Astrocyte (in vitro differentiated cells and primary cell): ENCODE measurements at places on chromosomes 16 and 17.

GRCh38 chr16:375927-376816 lies 5.6 kb downstream of the PGAP6 start:
- no peak for DNase-seq

- no peak for DNase-seq
Measured at GRCh38 chr17:70776441-70776840, 607.1 kb downstream of the KCNJ2 start.

GRCh38 chr17:42399948-42400843 lies 12.0 kb upstream of the STAT3 start:
- DNase-seq, result no peak

- DNase-seq, result no peak
Measured at GRCh38 chr16:67053767-67054334, 24.9 kb downstream of the CBFB start.

DNA sequence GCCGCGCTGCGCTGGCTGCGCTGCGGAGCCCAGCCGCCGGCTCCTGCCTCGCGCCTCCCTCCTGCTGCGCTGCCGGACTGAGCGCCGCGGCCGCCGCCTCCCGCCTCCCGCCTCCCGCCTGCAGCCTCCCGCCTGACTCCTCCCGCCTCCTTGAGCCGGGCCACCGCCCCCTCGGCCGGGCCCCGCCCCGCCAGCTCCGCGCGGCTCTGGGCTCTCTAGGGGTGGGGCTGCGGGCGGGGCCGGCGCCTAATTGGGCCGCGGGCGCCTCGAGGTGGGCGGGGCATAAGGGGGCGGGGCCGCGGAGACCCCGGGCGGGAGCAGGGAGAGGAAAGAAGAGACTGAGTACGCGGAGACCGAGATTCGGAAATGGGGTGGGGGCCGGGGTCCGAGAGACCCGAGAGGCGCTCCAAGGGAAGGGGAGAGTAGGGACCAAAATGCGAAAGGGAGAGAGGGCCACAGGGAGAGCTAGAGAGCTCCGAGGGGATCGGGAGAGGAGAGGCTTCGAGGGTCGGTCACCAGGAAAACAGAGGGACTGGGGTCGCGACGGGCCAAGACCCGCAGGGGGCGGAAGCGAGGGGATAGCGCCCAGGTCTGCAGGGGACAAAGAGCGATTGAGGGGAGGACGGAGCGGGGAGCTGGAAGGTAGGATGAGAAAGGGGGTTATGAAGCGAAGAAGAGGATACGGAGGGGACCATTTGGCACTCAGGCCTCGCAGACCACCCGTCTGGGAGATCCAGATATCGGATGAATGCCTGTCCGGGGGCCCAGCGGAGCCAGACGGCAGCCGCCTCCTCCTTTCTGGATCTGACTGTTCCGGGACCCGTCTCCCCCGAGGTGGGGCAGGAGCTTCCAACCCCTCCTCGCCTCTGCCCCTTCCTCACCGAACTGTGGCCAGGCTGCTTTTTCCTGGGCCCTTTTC lies at the start of gene C1QL1:
C1QL1 (minus strand) TSS at position 79 of the 919 bp plus-strand sequence. CDS start 255 bp downstream, outside the sequence.
- DNase-seq, result peak; percentile 63

DNA sequence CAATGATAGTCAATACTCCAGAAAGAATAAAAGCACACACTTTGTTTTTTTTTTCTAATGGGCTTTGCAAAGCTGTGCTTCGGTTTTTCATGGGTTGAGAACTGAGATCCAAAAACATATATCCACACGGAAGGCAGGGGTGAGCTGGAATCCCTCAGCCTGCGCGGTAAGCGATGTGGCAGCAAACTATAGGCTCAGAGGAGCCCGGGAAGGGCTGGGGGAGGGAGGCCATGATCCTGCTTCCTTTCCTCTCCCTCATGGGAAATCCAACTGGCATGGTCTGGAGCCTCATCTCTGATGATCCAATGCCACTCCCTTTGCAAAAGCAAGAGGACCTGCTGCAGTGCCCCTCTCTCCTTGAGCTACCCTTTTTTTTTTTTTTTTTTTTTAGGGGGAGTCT lies 8.2 kb downstream of the RBFOX3 start:
- no peak for DNase-seq

GRCh38 chr16:4465977-4466779 lies 8.2 kb downstream of the NMRAL1 start:
- DNase-seq, result no peak

DNA sequence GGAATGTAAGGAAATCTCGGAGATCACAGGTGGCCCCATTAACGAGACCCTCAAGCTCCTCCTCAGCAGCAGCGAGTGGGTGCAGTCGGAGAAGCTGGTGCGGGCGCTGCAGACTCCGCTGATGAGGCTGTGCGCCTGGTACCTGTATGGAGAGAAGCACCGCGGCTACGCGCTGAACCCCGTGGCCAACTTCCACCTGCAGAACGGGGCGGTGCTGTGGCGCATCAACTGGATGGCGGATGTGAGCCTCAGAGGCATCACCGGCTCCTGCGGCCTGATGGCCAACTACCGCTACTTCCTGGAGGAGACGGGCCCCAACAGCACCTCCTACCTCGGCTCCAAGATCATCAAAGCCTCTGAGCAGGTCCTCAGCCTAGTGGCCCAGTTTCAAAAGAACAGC lies 16.2 kb downstream of the MLYCD start:
- no peak for DNase-seq

- peak; percentile 63 for DNase-seq
Measured at GRCh38 chr17:3710951-3711383, 12.7 kb upstream of the HASPIN start.

- no peak for DNase-seq
Measured at GRCh38 chr16:81752225-81752875, 26.7 kb upstream of the PLCG2 start.
